Esophagus squamous epithelium (tissue), 5 donors: ENCODE measurements at places on chromosomes 1 and 21.

GRCh38 chr21:17585875-17586450 is 26.7 kb downstream of the BTG3 start:
- DNase-seq: no peak

GRCh38 chr1:107776900-107777663 is 187.9 kb downstream of the VAV3 start:
- no peak for DNase-seq

DNA sequence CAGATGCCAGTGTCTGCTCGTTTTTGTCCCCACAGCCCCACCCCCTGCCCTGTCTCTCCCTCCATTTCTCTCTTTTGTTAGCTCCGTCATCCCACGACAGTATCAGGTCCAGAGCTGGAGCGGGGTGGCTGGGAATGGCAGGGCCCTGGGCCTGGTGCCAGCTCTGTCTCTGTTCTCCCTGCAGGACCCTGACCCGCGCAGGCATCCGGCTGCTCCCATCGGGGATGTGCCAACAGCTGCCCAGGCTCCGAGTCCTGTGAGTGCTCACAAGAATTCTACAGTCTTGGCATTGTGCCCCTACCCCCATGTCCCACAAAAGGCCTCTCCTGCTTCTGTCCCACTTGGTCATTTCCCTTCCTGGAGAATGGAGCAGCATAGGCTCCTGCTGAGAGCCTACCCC is 37.4 kb downstream of the UBE2T start:
- no peak for DNase-seq

- no peak for DNase-seq
These were observed 14.4 kb upstream of the C8B start for GRCh38 chr1:56979986-56980755.

GRCh38 chr1:240941701-240942370 is 329.9 kb upstream of the GREM2 start:
- DNase-seq: no peak

DNA sequence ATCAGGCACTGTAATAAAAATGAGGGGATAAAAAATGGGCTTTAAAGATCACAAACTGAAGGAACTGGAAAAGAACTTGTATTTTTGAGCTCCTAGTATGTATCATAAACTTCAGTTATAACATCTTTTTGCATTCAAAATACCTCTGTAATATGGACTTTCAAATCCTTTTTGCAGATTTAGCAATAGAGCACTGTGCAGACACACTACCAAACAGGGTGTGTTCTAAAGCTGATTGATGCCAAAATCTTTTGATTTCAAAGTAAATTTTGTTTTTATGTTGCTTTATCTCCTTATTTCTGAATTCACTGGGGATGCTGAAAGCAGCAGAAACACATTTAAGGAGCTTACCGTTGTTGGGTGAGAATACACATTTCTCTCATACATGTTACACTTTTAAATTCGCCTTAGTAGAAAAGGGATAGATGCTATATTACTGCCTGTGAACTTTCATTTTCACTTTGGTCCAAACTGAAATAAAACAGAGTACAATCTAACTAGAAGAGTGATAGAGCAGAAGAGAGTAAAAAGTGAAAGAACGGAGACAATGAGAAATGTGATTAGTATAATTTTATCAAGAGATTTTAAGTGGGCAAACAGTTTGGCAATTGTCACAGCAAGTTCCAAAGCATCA is 1126.6 kb downstream of the BRINP3 start:
- DNase-seq: no peak

GRCh38 chr1:94538243-94538827 is 3.2 kb downstream of the F3 start:
- DNase-seq: no peak

- DNase-seq: no peak
These were observed 66.5 kb downstream of the PRRX1 start for GRCh38 chr1:170730438-170730837.
